ENCODE measurements at places on chromosomes 5 and 9.

DNA sequence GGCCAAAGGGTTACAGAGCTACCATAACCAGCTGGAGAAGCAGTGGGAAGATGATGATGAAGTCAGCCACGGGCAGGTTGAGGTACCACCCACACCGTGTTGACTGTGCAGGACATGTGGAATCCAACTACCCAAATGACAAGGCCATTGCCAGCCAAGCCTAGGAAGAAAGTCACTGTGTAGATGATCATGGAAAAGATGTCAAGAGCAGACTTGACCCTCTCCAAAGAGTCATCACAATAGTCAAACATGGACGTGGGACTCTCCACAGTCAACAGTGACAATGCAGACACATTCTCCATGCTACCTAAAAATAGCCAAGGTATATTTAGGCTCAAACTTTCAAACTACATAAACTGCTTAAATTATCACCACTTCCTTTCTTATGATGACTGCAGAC lies 20.9 kb upstream of the SPINK1 start:
- DNase-seq: no peak

DNA sequence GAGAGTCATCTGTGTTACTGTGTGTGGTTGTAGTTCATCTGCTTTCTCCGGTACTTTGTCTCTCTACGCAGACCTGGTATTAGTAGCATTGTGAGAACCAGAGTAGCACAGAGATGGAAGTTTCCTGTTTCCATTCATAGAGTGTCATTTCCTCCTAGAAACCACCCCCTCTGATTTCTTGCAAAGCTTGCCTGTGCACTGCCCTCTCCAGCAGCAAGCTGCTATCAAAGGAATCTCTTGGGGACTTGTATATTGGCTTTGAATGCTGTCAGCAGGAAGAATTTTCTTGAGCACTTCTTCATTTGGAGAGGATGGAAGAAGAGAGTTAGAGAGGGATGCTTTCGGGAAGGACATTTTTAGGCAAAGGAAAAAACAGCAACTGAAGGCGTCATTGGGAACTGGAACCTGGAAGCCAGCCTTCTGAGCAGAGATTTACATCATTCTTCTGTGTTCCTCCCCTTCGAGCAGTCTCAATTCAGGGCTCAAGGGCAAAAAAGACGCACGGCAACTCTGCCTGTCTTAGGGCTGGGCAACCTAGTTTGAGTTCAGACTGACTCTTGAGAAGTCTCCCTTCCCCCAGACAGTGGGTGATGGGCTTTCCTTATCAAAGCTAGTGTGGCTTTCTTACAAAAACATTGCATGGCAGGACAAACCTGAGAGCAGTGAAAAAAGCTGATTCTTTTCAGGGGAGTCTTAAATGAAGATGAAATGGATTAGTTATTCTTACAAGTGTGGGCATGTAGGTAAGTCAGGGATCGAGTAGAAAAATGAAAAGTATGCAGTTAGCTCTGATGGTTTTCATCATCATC lies 226.3 kb downstream of the AOPEP start:
- no peak for DNase-seq

GRCh38 chr9:81411961-81412360 lies 277.4 kb downstream of the TLE1 start:
- no peak for DNase-seq

- no peak for DNase-seq
These were observed 190.5 kb downstream of the AOPEP start for GRCh38 chr9:94916956-94917355.

DNA sequence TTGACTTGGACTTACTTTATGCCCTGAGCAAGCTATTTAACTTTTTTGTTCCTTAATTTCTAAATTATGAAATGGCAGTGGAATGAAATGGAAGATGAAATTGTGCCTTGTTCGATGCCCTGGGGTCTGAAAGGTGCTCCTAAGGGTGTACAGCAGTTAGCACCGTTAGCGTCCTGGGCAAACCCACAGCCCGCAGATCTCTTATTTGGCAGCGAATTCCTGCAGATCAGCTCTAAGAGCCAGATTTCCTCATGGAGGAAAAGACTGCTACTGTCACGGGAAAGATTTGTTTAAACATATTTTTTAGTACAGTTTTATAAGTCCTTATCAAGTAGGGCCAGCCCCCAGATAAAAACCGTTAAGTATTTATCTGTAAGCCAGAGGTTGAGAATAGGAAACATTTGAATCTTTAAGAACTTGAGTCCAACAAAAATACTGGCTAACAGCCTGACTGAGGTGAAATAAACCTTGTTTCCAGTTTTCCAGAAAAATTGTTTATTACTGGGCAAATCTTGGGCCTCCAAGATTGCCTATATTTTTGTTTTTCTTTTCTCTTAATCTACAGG lies 216.5 kb upstream of the DMRT1 start:
- no peak for DNase-seq

GRCh38 chr5:54761213-54761701 lies 224.1 kb downstream of the ESM1 start:
- DNase-seq: no peak

Measured in activated CD4-positive, CD25-positive, alpha-beta regulatory T cell (primary cell).